ENCODE measurements at places on chromosomes 5 and 9.

DNA sequence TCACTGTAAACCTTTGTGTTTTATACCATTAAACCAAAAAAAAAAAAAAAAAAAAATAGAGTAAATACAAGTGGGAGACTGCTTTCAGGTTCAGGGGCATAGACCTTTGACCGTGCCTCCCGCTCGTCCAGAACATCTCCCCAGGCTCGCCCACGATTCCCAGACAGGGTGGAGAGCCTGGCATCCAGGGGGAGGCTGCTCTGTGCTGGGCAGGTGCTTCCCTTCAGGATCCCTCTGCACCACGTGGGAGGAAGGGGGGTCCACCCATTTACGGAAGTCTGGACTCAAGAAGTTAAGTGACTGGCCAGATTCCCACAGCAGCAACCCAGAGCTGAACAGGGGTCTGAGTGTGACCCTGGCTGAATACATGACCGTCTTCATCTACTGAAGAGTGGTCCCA, 125.4 kb upstream of the LMX1B start:
- DNase-seq, result no peak

DNA sequence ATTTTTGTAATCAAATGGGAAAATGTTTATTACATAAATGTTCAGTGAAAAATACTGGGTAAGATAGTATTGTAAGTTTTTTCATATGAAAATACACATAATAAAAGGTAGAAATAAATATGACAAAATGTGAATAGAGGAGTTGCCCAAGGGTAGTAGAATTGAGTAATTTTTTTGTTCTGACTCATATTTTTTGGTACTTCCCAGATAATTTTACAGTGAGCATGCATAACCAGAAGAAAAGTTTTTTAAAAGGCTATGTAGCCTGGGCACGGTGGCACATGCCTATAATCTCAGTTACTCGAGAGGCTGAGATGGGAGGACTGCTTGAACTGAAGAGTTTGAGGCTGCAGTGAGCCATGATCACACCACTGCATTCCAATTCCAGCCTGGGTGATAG, 116.9 kb downstream of the PIP5K1B start:
- no peak for DNase-seq

- DNase-seq, result no peak
Observed at GRCh38 chr9:107112707-107113243, 170.3 kb upstream of the RAD23B start.

DNA sequence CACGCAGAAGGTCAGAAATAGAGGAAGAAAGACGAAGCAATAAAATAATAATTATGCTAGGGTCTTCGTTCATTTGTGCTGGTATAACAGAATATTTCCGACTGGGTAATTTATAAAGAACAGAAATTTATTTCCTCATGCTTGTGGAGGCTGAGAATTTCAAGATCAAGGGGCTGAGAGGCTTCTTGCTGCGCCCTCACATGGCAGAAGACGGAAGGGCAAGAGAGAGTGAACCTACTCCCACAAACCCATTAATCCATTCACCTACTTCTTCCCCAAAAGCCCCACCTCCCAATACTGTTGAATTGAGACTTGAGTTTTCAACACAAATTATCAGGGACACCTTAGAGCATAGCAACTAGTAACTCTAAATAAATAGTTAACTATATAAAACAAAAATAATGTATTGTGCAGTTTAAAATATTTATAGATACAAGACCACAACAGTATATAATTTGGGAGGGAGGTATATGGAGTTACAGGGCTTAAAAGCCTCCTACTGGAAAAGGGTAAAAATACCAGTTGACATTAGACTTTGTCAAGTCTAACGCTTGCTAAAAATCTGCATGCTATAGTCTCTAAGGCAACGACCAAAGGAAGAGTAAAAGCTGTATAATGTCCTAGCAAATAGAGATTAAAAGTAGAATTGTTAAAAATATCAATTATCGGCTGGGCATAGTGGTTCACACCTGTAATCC, 40.3 kb upstream of the NAA35 start:
- DNase-seq, result peak; percentile 51

GRCh38 chr5:132020568-132021339, 9.3 kb upstream of the ACSL6 start:
- no peak for DNase-seq

- DNase-seq, result peak; percentile 39
Observed at GRCh38 chr5:110086658-110087388, 397.1 kb downstream of the MAN2A1 start.

- DNase-seq, result no peak
Observed at GRCh38 chr5:161258438-161258837, 288.1 kb downstream of the GABRB2 start.

DNA sequence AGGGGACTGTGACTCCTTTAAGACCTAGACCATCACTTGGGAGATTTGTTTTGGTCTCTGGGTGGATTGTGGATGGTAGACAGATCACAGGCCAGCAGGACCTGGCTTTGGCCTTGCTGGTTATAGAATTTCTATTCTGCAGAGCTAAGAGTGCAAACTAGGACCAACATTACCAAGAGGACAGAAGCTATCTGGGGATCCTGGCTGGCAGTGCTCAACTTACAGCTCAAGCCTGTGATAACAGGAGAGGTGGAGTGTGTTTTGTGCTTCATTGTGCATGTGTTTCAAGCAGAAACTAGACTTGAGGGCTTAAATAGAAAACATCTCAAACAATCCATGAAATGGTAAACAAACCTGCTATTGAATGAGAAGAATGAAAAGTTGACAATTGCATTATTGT, 106.7 kb downstream of the ZNF462 start:
- DNase-seq, result no peak

GRCh38 chr5:57871496-57871895, 388.9 kb upstream of the ACTBL2 start:
- no peak for DNase-seq

GRCh38 chr5:9174446-9174845, 371.4 kb downstream of the SEMA5A start:
- no peak for DNase-seq

DNA sequence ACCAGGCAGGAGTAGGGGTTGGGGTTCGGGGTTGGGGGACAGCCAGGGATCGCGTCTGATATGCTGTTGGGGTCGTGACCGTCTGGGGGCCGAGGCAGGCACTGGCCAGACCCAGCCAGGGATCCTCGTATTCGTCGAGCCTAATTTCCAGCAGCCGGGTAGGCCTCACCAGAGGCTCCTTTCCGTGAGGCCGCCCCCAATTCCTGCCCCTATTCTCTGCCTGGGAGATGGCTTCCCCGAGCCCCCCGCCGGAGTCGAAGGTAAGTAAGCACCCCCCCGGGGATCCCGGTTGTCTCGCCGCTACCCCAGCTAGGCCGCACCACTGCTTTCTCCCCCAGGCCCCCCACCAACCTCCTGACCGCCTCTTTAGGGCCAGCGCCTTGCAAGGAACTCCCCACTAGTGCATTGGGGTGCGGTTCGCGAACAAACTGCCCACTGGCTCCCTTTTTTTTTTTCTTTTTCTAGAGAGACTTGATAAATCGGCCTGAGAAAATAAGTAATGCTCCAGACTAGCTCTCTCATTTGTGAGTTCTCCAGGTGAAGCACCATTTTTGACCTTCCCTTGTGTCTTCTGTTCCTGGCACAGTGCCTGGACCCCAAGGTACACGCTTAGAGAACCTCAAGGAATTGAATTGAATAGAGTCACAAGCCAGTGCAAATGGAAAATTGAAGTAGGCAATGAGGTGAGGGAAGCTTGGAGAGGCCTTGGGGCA, 435 bp downstream of the ZNF189 start:
- no peak for DNase-seq

GRCh38 chr5:132662925-132663770, 5.2 kb downstream of the IL13 start:
- DNase-seq, result no peak

GRCh38 chr5:142551338-142552067, 134.4 kb downstream of the FGF1 start:
- no peak for DNase-seq

DNA sequence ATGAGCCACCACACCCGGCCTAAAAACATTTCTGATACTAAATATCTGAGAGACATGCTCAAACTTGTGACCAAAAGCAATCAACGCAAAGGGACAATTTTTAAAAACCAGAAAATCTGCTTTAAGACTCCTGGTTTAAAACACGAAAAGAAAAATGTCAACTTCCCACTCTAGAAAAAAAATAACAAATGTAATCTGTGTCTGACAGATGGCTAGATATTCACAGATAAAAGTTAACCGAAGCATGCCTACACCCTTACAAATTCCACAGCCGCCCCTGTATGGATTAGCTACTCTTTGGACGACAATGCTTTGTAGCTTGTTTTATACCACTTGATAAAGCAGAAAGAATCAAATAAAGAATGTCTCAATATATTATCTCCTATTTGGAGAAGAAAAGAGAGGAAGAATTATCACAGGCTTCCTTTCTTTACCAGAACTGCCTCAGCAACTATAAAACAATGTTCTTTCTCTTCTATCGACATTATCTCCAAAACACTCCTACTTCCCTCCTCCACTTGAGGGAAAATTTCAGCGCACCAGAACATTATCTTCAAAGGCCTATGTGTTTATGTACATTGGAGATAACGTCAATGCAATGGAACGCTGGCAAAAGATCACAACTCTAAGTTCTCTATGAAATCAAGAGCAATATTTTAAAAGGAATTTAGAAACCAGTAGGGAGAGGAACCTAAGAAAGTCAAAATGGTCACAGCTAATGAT, 26.2 kb downstream of the CEMIP2 start:
- DNase-seq, result no peak

DNA sequence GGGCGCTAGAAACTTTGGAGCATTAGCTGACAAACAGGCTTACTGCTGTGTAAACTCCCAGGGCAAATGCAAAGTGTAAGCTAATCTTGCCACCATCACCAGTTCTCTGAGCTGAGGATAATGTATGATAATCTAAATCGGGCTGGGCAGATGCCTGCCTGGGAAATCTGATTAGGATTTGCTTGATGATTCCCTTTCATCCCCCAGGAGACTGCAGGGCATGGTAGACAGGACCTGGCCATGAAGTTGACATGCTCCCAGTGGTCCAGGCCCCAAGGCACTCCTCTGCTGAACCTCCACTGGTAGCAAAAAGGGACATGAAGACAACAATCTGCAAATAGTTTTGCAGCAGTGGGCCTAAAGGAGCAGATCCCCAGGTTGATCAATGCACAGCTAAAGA, 317.5 kb downstream of the SPOCK1 start:
- DNase-seq, result no peak

All from CD4-positive, CD25-positive, alpha-beta regulatory T cell (primary cell).